Lung microvascular endothelial cell (primary cell): ENCODE measurements at places on chromosomes 4 and X.

DNA sequence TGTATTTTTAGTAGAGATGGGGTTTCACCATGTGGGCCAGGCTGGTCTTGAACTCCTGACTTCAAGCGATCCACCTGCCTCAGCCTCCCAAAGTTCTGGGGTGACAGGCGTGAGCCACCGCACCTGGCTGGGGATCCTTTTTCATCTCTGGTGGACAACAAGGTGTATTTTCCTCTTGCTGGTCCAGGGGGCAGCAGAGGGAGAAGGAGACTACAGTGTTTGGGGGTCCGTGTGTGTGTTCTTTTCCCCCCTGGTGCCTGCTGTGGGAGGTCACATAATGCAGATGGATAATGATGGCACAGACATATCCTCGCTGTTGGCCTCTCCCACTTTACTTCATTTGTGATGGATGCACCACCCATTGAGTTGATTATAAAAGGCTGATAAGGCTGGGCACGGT is 39.0 kb upstream of the CD99 start:
- DNase-seq = peak; percentile 18

- DNase-seq = peak; percentile 60
These were observed 18.6 kb downstream of the PALLD start for GRCh38 chr4:168515222-168516011.

DNA sequence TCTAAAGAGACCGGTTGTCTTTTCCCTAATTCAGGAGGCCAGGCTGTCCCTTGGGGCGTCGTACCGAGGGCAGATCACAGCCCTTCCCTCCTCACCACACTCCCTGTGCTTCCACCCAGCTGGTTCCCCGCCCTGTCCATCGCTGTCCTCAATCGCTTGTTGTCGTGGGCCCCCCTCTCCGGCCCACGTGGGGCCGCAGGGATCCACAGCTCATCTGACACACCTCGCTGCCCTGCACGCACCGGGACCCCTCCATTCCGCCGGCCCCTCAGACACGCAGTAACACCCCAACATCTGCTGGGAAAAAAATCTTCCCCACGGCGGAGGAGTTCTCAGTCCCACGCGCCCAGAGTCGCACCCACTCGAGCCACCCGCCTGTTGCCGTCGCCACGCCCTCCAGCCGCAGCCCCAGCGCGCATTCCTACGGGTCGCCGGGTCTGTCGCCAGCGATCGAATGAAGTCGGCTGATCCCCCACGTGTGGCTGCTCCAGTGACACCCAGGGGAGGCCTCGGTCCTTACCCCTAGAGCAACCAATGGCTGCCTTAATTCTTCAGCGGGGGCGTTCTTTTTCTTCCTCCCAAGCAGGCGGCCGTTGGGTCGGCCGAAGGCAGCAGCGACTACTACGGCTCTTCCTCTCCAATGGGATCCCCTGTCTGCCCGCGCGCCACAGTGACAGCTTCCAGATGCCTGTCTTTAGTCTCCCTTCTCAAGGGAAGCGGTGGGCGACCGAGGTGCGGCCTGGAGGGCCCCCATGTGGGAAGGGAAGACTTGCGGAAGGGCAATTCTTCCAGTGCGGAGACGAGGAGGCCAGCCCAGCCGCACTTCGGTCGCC is 893 bp upstream of the SEPTIN11 start:
- peak; percentile 78 for DNase-seq

DNA sequence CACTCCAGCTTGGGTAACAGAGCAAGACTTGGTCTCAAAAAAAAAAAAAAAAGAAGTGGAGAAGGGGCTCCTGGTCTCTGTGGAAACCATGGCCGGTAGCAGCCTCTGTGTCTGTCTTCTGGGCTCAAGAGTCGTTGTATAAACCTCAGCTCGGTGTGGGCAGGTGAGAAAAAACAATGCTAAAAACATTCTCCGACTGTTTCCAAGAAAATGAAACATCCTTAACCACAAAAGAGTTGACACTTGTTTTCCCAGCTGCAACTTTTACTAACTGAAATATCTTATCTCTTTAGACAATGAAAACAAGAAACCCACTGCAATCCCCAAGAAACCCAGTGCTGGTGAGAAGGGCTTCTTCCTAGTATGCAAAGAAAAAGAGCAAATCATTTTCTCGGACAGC is 26.2 kb downstream of the CD99 start:
- DNase-seq = no peak

GRCh38 chr4:58119298-58119697 is 1009.1 kb upstream of the IGFBP7 start:
- no peak for DNase-seq

GRCh38 chrX:125926295-125926694 is 239.8 kb downstream of the DCAF12L2 start:
- DNase-seq = no peak

DNA sequence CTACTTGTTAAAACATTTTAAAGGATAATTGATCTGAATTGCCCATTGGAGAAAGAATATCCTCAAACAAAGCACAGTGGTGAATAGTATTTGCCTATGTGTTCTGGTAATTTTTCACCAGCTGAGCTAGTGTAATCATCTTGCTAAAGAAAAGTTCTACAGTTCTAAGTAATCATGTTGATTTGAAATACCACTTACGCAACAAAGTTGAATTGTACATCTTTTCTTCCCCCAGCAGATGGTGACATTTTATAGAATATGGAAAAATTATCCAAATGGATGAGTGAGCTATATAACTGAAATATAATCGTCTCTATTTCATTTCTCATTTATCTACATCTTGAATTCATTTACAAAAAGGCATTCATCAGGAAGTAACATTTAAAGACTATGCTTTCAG is 9.7 kb upstream of the ZNF674 start:
- peak; percentile 56 for DNase-seq

DNA sequence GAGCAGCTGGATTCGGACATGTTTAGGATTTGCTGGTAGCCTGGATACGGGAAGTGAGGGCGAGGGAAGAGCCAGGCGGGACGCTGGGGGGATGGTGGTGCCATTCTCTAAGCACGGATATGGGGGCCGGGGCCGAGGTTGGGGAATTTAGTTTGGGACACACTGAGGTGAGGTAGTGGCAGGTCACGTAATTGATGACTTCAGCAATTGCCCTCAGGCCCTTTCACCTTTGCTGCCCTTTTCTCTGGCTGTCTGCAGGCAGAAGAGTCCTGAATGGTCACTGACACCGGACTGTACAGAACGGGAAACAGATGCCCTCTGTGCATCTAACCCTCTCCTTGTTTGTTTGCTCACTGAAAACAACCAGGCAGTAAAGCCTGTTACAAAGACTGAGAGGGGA is 16.9 kb upstream of the HMGB3 start:
- peak; percentile 2 for DNase-seq

- no peak for DNase-seq
These were observed 120.8 kb downstream of the RASL11B start for GRCh38 chr4:52982946-52983340.
